ENCODE measurements at places on chromosomes 6 and 20.

DNA sequence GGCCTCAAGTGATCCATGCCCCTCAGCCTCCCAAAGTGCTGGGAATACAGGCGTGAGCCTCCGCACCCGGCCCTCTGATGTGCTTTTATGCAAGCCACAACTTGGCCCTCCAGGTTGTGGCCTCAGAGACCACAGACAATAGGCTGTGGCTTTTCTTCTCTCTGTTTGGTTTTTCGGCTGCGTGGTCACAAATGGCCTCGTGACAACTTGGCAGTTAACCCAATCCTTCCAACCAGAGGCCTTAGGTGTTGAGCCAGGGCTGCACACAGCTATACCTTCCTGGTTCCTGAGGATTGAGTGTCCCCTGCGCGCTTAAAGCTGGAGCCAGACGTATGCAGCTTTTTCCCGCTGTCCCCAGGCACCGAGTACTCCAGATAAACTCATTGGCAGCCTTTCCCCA, 6.3 kb upstream of the TGM3 start:
- no peak for DNase-seq

- DNase-seq: no peak
Measured at GRCh38 chr20:44091026-44091425, 96.0 kb downstream of the JPH2 start.

- no peak for DNase-seq
Measured at GRCh38 chr20:63099456-63100173, 92.9 kb upstream of the BHLHE23 start.

DNA sequence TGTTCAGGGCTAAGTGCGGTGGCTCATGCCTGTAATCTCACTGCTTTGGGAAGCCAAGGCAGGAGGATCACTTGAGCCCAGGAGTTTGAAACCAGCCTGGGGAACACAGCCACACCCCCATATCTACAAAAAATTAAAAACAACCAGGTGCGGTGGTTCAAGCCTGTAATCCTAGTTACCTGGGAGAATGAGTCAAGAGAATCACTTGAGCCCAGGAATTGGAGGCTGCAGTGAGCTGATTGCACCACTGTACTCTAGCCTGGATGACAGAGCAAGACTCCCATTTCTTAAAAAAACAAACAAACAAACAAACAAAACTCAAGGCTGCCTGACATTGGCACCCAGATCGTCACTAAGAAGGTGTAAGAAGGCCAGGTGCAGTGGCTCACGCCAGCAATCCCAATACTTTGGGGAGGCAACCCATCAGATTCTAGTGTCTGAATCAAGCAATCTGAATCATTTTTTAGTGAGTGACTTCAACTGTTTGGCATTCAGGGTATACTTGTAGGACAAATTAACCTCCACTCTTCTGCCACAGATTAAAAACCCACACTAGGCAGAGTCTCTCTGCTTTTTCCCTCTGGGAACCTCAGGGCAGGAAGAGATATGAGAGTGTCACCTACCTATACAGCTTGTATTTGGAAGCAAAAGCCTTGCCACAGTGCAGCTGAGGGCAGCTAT, 6.1 kb downstream of the PLAGL2 start:
- no peak for DNase-seq

DNA sequence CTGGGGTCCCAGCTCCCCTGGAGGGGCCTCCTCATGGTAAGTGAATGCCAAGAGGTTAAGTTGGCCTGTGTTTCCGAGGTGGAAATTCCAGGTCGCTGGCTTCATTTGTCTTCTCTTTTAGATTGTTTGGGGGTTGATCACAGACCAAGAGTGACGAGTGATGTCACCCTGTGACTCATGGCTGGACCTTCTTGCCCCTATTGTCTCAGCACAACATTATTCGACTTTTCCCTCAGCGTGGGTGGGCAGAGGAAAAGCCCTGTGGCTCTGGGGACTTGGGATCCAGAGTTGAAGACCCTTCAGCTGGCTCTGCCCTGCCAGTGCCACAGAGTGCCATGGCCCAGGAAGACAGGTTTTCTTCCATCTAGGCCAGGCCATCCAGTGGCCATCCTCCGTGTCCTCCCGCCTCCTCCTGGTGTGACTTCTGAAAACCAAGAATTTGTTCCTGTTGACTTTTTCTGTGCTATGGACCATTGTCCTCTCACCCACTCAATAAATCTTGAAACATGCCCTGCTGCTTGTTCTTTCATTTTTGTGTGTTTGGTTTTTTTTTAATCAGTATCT, 15.4 kb upstream of the SNHG17 start:
- DNase-seq: no peak

DNA sequence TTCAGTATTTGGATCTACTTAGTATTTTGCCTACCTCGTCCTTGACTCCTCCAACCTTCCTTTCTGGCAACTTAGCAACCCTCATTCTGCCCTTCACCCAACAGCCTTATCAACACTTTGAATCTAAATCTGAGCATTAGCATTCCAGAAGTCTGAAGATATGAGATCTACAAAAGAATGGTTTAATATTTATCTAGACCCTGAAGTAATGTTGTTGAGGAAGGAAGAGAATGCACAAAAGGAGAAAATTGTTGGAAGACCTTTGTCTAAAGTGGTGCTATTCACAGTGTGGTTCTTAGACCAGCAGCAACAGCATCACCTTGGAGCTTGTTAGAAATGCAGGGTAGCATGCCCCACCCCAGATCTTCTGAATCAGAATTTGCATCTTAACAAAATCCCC, 198.2 kb upstream of the PLCB4 start:
- DNase-seq: no peak

- DNase-seq: no peak
Measured at GRCh38 chr20:10652185-10652584, 21.6 kb downstream of the JAG1 start.

GRCh38 chr20:39850246-39850645, 838.8 kb downstream of the MAFB start:
- no peak for DNase-seq

GRCh38 chr6:143959927-143960326, 48.1 kb downstream of the PLAGL1 start:
- DNase-seq: no peak

DNA sequence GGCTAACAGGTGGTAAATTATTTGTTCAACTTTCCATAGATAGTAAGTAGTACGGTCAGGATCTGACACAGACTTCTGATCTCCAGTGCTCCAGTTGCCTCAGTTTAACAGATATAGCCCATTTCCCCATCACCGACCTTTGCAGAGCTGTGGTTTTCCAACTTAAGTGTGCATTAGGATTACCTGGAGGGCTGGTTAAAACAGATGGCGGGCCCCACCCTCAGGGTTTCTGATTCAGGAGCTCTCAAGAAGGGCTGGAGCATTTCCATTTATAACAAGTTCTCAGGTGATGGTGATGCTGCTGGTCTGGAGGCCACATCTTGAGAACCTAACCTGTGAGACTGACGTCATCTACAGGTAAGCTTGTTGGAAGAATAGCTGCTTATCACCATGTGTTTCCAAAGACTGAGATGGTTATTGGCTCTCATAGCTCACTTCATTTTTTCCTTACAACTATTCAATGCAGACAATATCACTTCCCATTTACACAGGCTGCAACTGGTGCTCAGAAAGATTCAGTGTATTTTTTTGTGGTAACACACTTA, 360.1 kb upstream of the CHD6 start:
- no peak for DNase-seq
